ENCODE measurements at places on chromosomes 1 and 21.

GRCh38 chr1:43902058-43902831 lies 31.4 kb upstream of the ARTN start:
- DNase-seq, result no peak

DNA sequence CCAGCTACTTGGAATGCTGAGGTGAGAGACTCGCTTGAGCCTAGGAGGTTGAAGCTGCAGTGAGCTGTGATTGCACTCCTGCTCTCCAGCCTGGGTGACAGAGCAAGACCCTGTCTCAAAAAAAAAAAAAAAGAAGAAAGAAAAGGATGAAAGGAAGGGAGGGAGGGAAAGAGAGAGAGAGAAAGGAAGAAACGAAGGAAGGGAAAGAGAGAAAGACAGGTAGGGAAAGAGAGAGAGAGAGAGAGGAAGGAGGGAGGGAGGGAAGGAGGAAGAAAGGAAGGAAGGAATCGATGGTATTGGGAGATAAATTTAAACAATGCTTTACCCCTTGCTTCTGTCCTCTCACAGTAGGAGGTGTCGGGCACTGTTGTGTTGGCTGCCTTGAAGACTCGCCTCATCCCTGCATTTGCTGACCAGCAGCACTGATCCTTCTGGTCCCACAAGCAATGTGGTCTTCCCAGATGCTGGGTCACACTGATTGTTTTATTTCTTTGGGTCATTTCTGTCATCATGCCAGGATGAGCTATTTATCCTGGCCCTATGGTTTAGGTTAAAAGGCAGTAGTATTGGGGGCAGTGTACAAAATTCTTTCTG lies 30.9 kb downstream of the GPR137B start:
- no peak for DNase-seq

DNA sequence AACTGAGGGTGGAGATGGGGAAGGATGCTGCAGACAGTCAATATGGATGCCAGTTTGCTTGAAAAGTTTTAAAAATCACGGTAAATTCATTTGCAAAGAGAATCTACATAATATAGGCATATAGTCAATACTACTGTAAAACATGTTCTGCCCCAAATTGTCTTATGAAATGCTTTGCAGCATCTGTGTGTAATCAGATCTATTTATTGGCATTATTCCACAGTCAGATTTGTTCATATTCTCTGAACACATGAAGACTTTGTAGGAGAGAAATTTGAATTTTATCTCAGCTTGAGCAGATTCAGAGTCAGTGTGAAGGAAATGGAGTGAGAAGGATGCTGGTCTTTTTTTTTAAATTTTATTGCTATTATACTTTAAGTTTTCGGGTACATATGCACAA lies 88.5 kb downstream of the PLPPR4 start:
- DNase-seq, result no peak

- DNase-seq, result no peak
These were observed 317.6 kb upstream of the PROX1 start for GRCh38 chr1:213669964-213670691.

- no peak for DNase-seq
These were observed 56.1 kb downstream of the MIER1 start for GRCh38 chr1:66980745-66981367.

DNA sequence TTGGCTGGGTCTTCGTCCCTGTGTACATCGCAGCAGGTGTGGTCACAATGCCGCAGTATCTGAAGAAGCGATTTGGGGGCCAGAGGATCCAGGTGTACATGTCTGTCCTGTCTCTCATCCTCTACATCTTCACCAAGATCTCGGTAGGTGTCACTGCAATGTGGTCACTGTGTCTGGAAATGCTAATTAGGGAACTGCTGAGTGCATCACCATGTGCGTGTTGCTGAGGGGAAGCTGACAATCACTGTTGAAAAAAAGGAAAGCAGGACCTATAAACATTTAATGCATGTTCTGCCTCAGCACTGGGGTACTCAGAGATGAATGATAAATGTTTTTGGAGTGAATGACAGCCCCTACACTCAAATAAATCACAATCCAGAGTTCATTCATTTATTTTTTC lies 6.8 kb downstream of the SLC5A9 start:
- no peak for DNase-seq

DNA sequence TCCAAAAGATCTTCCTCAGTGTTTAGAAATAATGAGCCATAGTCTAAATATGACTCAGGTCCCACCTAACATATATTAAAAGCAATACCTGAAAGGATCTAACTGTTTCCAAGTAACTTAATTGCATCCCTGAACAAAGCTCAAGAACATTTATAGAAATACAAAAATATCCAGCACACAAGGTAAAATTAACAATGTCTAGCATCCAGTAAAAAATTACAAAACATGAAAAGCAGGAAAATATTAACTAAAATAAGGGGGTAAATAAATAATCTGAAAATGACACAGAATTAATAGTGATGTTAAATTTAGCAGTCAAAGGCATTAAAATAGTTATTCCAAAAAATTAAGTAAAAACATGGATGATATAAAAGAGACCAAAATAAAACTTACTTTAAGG lies 21.3 kb upstream of the VANGL1 start:
- DNase-seq, result no peak

DNA sequence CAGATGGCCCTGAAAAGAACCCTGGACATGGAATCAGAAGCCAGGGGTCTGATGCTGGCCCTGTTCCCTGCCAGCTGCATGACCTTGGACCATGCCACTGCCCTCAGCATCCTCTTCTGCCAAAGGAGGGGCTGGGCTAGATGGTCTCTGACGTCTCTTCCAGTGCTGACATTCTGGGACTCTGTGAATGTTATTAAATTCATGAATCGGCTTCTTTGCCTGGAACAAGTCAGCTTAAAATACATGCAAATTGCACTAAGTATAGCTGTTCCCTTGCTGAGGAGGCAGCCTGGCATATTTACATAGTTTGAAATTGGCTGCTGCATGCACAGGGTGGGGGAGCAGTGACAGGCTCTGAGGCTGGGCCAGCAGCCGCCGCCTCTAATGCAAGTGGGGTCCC lies 23.8 kb downstream of the KCNA2 start:
- no peak for DNase-seq

GRCh38 chr1:91851130-91852010 lies 34.6 kb downstream of the TGFBR3 start:
- DNase-seq, result peak; percentile 62

DNA sequence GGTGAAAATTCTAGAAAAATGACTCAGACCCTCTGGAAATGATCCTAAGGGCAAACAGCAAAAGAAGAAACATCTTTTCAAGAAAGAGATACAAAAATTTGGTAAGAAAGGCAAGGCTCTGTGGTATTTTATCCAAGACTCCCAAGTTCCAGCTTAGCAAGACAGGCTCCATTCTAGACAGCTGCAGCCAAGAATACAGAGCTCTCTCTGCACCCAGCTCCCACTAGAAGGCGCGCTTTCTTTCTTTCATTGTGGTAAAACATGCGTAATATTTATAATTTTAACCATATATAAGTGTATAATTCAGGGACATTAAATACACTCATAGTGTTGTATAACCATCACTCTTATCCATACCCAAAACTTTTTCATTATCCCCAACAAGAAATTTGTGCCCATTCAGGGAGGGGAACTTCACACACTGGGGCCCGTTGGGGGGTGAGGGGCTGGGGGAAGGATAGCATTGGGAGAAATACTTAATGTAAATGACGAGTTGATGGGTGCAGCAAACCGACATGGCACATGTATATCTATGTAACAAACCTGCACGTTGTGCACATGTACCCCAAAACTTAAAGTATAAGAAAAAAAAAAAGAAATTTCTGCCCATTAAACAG lies 2.2 kb upstream of the HFM1 start:
- peak; percentile 38 for DNase-seq

DNA sequence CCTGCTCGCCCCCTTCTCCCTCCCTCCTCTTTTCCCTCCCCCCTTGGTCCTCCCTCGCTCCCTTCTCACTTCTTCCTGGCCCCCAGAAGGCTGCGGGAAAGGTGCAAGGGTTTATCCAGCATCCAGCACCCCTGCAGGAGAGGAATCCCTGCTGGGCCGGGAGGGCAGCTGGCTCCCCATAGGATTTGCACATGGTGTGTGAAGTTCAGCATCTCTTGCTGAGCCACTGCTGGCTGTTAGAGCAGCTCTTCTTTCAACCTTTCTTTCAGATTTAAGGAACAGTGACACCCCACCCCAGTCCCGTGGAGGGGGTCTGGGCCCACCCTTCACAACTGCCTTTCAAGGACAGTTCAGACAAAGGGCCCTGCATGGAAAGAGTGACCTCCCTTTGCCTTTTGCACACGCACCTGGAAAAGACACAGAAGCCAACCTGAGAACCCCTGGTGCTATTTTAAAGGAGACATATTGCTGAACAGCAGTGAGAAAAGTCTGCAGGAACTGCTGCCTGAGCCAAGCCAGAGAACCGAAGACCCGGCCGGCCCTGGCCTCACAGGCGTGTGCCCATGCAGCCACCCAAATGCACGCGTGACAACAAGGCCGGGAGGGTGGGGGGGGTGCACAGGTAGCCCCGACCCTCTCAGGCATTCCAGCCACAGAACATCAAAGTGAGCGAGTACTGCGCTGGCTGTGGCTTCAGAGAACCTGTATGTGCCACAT lies 66.6 kb downstream of the SLC37A1 start:
- DNase-seq, result no peak

DNA sequence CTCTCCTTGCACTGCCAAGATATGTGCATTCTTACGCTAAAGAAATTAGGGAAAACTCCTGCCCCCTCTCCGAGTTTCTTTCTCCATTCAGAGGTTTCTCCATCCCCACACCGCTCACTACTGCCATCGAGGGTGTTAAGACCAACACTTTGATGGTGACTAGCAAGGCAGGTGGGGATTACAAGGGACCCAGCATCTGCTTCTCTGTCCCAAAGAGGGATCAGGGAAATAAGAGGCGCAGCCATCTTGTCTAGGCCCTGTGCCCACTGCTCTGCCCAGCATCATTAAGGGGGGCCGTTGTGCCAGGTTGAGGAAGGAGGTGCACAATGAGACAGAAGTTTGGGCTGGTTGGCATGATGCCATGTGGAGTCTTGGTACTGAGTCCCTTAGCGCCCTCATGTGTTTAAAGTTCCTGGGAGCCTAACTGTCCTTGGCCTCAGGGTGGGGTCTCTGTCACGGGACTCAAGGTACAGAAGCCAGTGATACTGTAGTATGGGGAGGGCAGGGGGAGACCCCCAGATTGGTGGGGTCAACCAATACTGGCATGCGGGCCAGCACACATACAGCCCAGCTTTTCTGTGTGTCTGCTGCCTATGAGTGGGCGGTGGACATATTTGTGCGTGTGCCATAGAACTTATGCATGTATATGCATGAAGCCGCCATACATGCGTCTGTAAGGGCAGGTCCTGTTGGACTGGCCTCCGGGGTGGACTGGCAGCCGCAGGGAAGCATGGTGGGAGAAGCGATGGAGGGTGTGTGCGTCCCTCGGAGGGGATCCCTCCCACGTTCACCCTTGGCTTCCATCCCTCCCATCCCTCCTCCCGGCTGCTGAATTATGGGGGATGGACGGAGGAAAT lies 5.5 kb downstream of the EFNA3 start:
- DNase-seq, result peak; percentile 71

DNA sequence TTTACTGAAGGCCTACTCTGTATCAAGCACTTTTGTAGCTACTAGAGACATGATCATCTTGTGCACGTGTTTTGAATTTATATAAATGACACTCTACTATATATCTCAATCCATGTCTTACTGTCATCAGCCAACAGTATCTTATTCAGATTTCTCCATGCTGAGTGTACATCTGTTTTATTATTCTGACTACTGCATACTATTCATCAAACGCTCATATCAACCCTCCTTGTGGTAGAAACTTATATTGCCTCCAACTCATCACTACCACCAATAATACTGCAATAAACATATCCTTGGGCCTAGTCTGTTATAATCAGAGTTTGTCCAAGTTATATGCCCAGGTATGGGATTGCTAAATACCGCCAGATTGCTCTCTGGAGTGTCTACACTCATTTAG lies 81.6 kb upstream of the IRF2BP2 start:
- no peak for DNase-seq

DNA sequence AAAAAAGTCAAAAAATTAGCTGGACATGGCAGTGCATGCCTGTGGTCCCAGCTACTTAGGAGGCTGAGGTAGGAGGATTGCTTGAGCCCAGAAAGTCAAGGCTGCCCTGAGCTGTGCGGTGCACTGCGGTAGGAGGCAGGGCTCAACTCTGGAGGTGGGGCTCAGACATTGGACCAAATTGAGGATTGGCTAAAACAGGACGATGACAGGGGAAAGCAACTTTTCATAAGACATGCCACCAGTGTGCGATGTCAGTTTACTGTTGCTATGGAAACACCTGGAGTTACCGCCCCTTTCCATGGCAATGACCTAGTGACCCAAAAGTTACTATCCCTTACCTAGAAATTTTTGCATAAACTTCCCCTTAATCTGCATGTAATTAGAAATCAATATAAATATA lies 85.3 kb downstream of the DISP3 start:
- DNase-seq, result no peak

GRCh38 chr1:168826269-168826668 lies 97.3 kb upstream of the DPT start:
- no peak for DNase-seq

GRCh38 chr21:43879348-43880110 lies 14.5 kb downstream of the AGPAT3 start:
- no peak for DNase-seq

DNA sequence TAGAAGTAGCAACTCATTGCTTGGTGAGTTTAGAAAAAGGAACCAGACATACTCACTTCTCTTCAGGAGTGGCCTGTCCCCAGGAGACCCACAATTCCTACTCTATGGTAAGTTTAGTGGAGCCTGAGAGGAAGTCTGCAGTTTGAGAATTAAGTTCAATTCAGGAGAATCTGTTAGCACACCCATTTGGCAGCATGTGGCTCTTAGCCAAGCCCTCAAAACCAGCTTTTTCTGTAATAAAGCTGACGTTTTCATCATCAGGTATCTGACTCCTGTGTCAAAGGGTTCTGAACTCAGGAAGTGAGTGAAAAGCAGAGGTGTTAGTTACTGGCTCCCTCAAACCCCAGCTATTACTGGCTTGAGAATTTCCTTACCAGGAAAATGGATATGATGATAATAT lies 20.4 kb upstream of the RGS16 start:
- DNase-seq, result no peak

- no peak for DNase-seq
These were observed 69.3 kb downstream of the RPS6KC1 start for GRCh38 chr1:213120386-213120785.

GRCh38 chr1:53581476-53581875 lies 122.3 kb downstream of the DMRTB1 start:
- no peak for DNase-seq

GRCh38 chr1:16082283-16083038 lies 9.0 kb upstream of the FAM131C start:
- DNase-seq, result peak; percentile 78

GRCh38 chr1:235006816-235007215 lies 121.8 kb downstream of the TOMM20 start:
- no peak for DNase-seq

DNA sequence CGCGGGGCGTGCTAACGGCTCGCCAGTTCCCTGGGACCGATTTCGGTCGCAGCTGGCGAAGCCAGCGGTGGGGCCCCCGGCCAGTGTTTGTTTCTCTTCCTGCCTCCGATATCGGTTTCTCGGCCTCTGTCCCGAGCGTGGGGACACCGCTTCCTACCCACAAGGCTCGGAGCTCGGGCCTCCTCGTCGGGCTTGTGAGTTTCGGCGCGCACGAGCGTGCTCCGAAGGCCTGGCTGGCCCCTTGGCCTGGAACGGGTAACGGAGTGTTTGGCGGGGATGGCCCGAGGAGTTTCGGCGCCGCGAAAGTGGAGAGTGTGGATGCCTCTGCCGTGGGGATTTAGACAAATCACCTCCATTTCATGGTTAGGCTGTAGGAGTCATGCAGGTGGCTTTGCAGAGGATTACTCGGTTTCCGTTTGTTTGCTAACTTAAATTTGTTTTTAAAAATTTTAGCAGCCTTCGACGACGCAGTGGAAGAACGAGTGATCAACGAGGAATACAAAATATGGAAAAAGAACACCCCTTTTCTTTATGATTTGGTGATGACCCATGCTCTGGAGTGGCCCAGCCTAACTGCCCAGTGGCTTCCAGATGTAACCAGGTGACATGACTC lies 559 bp downstream of the RBBP4 start:
- DNase-seq, result no peak
